Ecto neural progenitor cell (in vitro differentiated cells): ENCODE measurements at places on chromosomes 4 and X.

- DNase-seq = peak; percentile 59
Observed at GRCh38 chr4:52750819-52751486, at the start of gene ERVMER34-1. Gene ERVMER34-1 (minus strand): TSS chr4:52751425. CDS start chr4:52745520, 5,905 bp downstream.

- DNase-seq = no peak
Observed at GRCh38 chr4:21470535-21470934, 478.0 kb downstream of the KCNIP4 start.

DNA sequence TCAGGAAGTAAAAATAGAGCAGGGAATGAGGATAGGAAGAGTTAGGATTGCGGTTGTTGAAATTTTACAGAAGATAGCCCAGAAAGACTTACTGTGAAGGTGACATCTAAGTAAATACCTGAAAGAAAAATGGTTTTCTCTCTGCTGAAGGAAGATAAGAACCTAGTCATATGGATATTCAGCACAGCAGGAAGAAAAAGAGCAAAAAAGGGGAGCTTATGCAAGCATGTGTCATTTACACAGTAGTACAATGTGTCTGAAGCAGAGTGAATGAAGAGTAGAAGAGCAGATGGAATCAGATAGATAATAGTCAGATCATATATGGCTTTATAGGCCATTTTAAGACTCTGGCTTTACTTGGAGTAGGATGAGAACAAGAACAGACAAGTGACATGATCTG, 126.9 kb upstream of the TENT5D start:
- no peak for DNase-seq

GRCh38 chr4:19540859-19541540, 710.7 kb upstream of the SLIT2 start:
- no peak for DNase-seq

DNA sequence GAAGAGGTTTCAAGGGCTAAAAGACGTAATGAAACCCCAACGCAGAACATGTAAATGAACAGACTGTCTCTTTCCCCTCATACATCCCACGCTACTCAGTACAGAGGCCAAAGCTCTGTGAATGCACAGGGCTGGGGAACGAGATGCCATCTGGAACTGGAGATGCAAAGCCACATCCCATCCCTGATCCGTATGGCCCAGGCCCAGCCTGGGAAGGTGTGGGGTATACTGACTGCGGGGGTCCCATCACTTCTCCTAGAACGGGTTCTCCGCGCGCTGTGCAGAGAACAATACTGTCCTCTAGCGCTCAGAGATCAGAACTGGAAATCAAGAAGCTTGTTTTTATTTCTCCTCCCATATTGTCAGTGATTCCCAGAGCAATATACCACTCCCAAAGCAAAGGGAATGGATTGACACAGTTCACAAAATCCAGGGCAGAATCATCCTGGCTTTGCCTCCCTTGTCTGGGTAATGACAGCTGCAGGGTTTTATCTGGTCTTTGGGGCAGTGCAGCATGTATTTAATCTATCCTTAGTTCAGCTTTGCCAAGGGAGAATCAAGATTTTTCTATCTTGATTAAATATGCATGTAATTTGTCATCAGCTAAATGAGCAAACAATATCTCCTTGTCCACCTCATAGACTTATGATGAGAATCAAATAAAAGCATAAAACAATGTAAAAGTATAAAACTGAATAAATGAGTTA, 47.3 kb upstream of the TLR3 start:
- DNase-seq = peak; percentile 72

GRCh38 chr4:83563998-83564397, 28.1 kb downstream of the GPAT3 start:
- no peak for DNase-seq
